HFF-Myc (cell line): ENCODE measurements at places on chromosomes 6 and 20.

DNA sequence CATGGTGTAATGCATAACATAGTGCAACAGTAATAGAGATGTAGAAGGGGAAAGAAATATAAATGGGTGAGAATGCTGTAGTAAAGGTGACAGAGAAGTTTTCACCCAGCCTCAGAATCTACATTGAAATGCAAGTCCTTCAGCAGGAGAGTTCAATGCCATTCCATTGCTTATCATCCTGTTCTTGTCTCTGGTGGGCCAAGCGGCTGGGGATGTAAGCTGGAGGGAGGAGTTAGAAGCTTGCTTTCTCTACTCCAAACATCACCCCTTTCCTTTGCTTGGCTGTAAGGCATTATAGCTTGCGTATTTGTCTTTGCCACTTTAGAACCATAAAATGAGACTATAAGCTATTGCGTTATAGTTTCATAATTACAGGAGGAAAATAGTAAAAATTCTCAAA, 2.2 kb upstream of the FUT9 start:
- DNase-seq: no peak

GRCh38 chr20:26209171-26209941, 512.7 kb upstream of the ZNF337 start:
- DNase-seq: no peak

DNA sequence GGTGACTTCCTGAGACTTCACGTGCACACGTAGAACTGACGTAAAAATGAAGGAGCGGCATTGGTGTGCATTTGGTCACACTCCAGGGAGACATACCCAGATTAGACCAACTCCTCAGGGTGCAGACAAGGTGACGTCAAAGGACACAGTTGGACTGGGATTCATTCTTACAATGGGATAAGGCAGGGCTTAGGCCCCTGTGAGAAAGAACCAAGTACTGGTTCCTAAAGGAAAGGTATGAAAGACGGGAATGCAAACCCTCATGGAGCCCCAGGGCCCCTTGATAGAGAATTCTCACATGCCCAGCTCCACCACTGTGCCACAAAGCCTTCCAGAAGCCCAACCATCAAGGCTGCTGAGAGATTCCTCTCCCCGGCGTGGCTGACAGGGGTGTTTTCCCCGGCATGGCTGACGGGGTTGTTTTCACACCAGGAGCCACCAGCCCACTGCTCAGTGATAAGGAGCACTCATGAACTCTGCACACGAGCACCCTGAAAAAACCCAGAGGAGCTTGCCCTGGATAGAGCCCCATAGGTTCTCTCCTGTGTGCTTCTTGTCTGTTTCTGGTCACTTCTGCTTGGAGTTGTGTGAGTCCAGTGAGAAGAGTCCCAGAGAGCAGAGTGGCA, 90.1 kb downstream of the CAP2 start:
- no peak for DNase-seq

DNA sequence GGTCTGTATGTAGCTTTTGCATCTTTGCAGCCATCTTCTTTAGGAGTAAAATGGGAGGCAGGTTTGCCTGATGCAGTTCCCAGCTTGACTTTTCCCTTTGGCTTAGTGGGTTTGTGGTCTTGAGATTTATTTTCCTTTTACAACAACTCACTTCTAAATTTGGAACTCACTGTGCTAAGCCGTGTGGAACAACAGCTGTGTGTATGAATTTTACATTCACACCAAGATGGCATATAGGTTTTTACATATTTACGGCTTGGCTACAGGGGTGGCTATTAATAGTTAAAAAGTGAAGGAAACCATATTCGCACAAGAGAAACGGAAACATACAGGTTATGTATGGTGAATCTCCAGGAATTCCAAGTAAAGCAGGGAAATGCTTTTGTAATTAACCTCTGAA, 2.5 kb downstream of the TTLL2 start:
- DNase-seq: no peak

DNA sequence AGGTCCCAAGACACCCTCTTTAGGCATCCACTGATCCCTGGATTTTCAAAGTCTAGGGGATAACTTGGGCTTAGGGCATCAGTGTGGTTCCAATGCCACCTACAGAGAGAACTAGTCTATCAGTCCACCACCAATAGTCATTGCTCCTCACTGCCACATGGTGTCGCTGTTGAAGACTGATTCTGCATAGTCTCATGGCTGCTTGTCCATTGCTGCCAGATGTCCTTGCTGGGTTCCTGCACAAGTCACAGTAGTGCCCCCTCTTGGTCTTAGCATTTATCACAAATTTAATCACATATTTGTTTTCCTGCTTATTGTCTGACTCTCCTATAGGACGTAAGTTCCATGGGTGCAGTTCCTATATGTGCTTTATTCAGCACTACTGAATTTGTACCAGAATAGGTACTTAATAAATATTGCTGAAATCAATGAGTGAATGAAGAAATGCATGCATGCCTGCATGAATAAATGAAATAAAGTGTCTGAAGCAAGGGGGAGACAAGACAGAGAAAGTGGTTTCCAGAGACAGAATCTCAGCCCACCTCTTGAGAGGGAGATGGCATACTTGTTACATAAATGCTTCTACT, 45.9 kb upstream of the RALY start:
- DNase-seq: peak; percentile 46

- DNase-seq: no peak
Observed at GRCh38 chr6:132964101-132964867, 149.9 kb downstream of the RPS12 start.

GRCh38 chr6:21997119-21998037, 299.5 kb downstream of the PRL start:
- no peak for DNase-seq

DNA sequence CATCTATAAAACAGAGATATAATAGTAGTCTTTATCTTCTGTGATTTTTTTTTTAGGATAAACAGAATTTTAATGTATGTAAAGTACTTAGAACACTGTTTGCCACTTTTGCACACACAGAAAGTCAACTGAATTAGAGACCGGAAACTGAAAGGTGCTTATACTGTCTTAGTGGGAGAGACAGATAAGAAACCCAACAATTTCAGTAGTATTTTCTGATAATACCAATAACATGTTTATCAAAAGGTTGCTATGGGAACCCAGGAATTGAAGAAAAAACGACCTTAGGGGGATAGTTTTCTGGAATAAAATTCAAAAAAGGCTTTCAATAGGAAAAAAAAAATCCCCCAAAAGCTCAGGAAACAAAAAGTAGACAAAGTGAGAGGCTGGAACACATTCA, 138.6 kb downstream of the BCKDHB start:
- DNase-seq: no peak

DNA sequence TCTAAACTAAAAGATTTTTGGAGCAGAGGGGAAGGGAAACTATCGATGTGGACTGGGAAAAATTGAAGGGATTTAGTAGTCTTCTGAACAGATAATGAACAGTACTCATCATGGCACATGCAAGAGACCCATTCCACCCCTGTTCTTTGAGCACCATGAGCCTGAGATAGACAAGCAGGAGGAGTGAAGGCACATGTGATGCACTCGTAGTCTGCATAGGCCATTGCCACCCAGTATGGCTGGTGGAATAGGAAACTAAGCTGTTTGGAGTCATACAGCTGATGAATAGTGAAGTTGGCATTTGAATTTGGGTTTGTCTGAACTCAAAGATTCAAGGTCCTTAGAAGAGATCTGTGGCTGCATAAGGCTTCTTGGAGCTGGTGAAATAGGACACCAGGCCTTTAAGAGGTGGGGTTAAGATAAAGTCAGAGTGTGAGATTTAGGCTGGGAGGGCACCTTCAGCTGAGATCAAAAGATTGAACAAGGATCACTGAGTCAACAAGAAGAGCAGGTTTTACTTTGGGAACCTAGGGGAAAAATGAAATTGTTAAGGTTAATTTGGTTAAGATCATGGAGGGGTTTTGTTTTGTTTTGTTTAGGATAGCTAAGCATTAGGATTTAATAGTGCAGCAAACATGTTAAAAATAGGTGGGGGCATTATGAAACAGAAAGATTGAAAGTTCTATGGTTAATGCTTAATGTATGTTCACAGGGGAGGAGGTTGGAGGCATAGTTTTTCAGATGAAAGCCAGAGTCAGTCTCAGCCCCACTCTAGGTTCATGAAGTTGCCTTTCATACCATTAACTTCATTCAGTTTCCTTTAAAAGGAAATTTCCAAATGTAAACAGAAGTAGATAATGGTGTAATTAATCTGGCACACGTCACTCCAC, 148.8 kb downstream of the ARID1B start:
- no peak for DNase-seq

DNA sequence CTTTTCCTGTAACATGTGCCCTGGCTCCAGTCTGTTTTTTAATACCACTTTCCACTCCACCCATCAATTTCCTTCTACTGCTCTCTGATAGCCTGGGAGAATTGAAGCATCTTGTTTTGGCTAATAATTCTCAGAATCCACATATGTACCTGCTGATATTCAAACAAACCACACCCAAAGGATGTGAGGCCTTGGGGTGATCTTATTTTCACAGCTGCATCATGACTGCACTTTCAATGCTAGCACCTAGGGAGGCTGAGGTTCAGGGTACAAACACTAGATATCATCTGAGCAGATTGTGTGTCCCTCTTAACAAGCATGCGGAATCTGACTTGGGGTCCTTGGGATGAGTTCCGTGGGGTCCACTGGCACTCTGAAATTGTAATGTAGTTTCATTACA, 12.7 kb downstream of the FNDC1 start:
- no peak for DNase-seq
